GM23248 (cell line): ENCODE measurements at places on chromosomes 2 and 18. TPM values are rescaled to one million over a fixed set of nuclear protein-coding genes. Genes with fewer than 3 reads are reported as not detected.

DNA sequence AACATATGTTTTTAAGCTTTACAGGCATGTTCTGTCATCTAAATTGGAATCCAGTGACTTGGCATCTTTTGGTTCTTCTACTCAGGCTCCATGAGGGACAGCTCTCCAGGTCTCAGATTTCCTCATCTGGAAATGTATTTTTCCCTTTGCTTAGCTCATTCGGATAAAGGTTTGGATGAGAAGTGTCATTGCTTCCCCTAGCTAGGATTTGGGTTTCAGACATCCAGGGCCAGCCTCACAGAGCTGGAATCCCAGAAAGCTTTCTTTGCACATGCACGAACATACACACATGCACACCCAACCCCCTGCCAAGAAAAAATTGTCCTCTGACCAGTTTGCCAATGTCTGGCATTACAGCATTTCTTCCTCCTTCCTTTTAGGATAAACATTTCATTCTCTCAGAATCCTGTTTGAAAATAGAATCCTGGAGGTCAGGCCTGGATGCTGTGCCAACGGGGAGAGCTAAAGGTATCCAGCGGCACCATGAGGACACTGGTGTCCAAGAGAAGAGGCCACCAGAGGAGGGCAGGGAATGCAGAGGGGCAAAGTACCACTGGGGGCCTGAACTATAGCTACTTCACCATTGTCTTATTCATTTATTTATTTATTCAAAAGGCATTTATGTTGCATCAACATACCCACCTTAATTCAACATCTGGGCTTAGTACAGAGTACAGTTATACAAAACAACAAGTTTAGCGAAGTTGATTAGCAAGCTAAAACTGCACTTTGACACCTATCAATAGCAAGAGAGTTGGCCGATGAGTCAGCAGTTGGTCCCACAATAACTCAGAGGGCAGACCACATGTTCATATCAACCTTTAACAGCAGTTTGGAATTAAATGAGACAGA is 97.9 kb upstream of the ATL2 start:
- no peaks in the 10 kb centered on the region for H3K36me3 ChIP-seq
- no peaks in the 10 kb centered on the region for H3K4me1 ChIP-seq
- H3K27ac ChIP-seq: no peak overlapping the region
- no peak for DNase-seq
- H3K27me3 ChIP-seq: peaks cover 45% of the 10 kb centered on the region

GRCh38 chr2:168731002-168731401 is 71.4 kb upstream of the NOSTRIN start:
- no peaks in the 10 kb centered on the region for H3K27me3 ChIP-seq
- peaks cover 3% of the 10 kb centered on the region; the same call in 1 of the 2 replicates for H3K4me1 ChIP-seq
- DNase-seq: no peak
- no peaks in the 10 kb centered on the region for H3K36me3 ChIP-seq
- H3K4me3 ChIP-seq: no peak overlapping the region

DNA sequence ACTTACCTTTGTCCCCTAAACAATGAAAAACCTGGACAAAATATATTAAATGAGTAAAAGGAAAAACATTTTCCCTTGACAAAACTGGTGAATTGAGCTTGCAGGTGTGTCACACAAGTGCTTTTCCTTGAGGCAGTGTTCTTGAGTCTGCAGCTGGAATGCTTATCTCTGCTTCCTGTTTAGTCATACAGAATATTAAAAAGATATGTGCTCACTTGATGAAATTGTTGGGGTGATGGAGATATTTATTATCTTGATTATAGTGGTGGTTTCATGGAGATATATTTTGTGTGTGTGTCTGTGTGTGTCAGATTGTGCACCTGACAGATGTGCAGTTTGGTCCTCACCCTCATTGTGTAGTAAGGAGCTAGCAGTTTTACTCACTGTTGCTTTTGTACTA is 3.3 kb downstream of the TAF1B start:
- DNase-seq: peak; percentile 43
- H3K4me3 ChIP-seq: no peak overlapping the region
- peaks cover 21% of the 10 kb centered on the region for H3K4me1 ChIP-seq
- H3K36me3 ChIP-seq: peaks cover 21% of the 10 kb centered on the region
- no peak overlapping the region for H3K27ac ChIP-seq
- no peaks in the 10 kb centered on the region for H3K27me3 ChIP-seq

- H3K27me3 ChIP-seq: peaks cover 30% of the 10 kb centered on the region
- H3K36me3 ChIP-seq: no peaks in the 10 kb centered on the region
- no peak overlapping the region for H3K27ac ChIP-seq
- DNase-seq: peak; percentile 95
- 0 out of 2 replicates have a peak overlapping the region, but pooled peaks have one; percentile 2 for H3K4me3 ChIP-seq
- H3K4me1 ChIP-seq: peaks cover 11% of the 10 kb centered on the region
Observed at GRCh38 chr2:98757904-98758421, 27.0 kb upstream of the MGAT4A start.

- DNase-seq: peak; percentile 60
- no peak overlapping the region for H3K27ac ChIP-seq
- no peaks in the 10 kb centered on the region for H3K36me3 ChIP-seq
Observed at GRCh38 chr2:236008006-236008405, 160.2 kb downstream of the GBX2 start.

The REG1B gene
- total RNA-seq: not detected in 2 replicates

The FSHR gene
- not detected in 2 replicates for total RNA-seq

The GORASP2 gene
- 47.6 and 70.4 TPM in 2 replicates for total RNA-seq
